ENCODE measurements at places on chromosomes 12 and 14.

- no peak for DNase-seq
These were observed 189.3 kb upstream of the LHX5 start for GRCh38 chr12:113660936-113661335.

- DNase-seq = no peak
These were observed 1.5 kb upstream of the NOVA1 start for GRCh38 chr14:26599291-26599690.

DNA sequence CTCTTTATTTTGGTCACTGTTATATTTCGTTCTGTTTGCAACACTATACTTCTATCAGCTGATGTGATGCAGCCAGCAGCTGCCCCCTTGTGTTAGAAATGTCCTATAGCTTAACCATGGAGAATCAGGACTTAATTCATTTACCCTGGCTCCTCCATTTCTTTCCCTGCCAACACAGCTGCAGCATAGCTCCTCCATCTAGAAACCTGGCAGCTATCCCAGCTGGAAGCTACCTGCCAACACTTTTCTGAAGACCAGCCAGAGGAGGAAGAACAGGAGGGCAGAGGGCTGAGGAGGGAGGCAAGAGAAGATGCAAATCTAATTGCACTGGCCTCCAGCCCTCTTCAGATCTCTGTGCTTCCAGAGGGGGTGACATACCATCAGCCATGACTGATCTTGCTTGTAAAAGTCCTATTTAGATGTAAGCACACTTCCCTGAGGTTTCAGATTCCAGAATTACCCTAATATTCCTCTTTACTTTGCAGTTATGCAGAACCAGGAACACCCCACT, 156.8 kb upstream of the TMEM260 start:
- no peak for DNase-seq

- no peak for DNase-seq
These were observed 16.7 kb downstream of the COL2A1 start for GRCh38 chr12:47987411-47988072.

GRCh38 chr12:119415714-119416113, 81.2 kb downstream of the CCDC60 start:
- no peak for DNase-seq

DNA sequence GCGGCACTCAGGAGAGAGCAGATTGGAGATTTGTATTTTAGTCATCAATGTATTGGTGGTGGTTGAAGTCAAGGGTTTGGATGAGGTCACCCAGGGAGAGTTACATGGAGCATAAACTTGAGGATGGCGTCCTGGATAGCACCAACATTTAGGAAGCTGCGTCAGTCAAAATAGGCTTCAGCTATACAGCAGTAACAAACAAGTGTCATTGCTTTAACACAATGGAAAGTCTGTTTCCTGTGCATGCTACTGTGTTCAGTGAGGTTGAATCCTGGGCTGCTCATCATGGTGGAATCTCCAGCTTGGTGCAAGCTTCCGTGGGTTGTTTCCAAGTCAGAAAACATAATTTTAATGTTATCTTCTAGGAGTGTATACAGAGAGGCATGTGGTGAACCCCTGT, 180.4 kb downstream of the CFAP54 start:
- no peak for DNase-seq

GRCh38 chr12:79247494-79247893, 382.9 kb downstream of the SYT1 start:
- no peak for DNase-seq

DNA sequence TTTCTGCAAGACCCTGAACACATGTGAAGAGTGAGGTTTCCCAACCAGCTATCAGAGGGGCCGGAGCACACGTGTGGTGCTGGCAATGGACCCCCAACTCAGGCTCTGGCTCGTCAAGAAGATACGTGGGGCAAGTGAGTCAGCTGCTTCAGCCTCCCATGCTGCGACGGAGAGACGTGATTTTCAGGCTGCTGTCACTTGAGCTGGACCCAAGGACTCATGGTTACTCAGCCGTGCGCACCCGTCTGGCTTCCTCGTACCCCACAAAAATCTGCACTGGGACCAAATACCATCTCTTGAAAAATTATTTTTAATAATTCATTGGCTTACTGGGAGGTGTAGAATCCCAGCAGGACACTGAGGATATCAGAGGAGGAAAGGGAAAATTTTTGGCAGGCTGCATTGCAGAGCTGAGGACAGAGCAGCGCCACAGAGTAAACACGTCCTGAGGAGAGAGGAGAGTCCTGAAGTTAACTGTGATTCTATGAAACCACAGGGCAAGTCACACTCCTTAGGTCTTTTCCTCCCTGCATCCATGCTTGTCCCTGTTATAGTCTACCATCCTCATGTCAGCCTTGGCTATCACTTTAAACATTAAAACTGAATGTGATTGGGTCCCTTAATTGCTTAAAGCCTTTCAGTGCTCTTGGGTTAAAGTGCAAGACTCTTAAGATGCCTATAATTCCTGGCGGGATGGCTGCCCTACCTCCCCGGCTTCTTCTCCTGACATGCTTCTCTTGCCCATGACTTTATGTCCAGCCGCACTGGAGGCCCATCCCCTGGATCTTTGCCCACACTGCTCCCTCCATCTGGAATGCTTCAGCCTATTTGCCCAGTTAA, 95.3 kb upstream of the SLC35F4 start:
- DNase-seq = no peak

GRCh38 chr12:130521375-130522124, 183.9 kb downstream of the PIWIL1 start:
- DNase-seq = no peak

GRCh38 chr12:98182821-98183220, 332.6 kb upstream of the TMPO start:
- no peak for DNase-seq

DNA sequence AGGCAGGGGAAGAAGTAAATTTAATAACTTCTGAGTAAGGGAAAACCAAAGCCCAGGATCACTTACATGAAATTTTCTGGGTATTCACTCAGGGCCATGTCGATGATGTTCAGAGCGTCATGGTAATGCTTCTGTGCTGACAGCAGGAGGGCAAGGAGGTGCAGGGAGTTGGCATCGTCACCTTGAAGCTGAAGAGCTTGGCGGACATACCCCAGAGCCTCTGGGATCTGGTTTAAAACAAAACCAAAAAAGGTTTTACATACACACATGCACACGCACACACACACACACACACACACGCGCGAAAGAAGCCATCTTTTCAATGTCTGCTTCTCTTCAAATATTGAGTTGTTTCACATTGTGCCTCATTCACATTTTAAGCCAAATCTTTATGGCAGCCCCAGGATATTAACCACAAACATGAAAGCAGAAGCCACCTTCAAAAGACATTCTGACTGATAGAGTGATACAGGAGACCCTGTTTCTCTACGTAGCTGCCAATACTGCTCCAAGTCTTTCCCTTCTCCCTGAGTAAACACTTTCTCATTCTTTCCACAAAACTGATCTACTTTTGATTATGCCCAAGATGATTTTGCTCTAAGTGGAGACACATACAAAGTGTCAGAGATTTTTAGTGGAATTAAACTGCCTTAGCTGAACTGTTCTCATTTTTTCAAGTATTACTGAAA, 172.1 kb downstream of the TTC7B start:
- DNase-seq = no peak

GRCh38 chr14:60977847-60978246, 3.0 kb downstream of the TRMT5 start:
- no peak for DNase-seq

- no peak for DNase-seq
These were observed 1059.5 kb downstream of the GALC start for GRCh38 chr14:86933460-86933859.

- no peak for DNase-seq
These were observed 54.3 kb downstream of the NINJ2 start for GRCh38 chr12:608921-609320.

DNA sequence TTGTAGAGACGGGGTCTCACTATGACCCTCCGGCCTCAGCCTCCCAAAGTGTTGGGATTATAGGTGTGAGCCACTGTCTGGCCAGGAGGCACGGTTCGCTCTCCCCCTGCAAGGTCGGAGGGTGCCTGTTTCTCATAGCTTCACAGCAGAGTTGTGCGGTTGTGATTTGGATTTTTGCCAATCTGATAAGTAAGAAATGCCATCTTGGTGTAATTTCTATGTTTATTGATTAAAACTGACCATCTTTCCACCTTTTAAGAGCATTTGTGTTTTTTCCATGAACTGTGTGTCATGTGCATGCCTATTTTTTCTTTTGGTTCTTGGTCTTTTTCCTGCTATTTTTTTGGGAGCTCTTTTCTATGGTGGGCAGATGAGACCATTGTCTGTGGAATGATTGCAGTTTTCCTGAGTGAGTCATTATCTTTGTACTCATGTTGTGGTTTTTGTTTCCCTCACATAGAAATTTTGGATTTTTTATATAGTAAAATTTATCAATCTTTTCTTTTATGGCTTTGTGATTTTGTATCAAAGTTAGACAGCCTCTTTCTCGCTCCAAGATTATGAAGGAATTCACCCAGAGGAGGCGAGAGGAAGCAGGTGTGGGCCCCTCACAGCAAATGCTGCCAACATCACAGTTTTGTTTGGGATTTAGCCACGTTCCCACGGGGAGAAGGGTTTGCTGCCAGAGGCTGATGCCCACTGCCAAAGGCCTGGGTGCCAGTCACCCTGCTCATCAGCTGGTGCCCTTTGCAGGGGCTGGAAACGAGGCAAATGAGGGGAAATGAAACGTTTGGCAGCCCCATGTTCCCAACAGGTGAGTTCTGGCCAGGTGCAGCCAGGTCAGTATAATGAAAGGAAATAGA, 47.2 kb downstream of the RFX4 start:
- no peak for DNase-seq

- DNase-seq = no peak
These were observed 8.4 kb downstream of the STYX start for GRCh38 chr14:52738409-52738808.
